ENCODE measurements at places on chromosomes 2 and 18.

DNA sequence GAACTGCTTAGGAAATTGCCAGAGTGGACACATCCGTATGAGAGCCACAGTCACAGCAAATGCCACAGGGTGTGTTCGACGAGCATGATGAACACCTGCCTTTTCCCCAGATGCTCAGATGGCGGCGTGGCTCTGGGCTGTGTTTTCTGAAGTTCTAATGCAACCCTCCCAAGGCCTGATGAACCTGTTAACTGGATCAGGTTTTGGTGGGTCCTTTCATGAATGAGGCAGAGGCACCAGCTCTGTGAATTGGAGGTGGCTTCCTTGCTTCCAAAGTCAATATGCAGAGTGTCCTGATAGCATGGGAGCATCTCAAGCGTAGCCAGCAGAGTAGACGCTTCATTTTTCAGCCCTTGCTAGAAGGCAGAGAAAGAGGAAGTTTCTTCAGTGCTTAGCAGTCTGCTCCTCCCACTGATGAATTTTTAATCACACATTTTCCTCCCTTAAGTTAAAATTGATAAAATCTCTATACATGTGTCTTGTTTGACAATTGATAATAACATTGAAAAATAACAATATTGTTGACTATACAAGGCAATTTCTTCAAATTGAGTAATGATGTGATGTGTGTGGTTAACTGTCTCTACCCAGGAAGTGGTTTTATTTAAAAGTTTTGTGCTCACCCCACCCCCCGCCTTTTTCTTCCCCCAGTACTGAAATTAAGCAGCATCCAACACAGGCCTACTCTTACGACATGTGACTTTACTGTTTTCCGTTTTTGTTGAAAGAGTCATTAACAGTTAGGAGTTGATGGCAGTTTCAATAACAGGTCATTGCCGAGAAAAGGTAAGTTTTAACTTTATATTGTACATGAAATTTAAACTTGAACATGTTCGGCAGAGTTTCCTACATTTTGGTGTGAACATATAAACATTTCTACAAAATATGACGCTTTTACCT lies at the start of gene ARHGAP15:
Gene ARHGAP15, plus strand, starts transcription at position 739 of the 900 bp plus-strand sequence.
- no peak for DNase-seq

DNA sequence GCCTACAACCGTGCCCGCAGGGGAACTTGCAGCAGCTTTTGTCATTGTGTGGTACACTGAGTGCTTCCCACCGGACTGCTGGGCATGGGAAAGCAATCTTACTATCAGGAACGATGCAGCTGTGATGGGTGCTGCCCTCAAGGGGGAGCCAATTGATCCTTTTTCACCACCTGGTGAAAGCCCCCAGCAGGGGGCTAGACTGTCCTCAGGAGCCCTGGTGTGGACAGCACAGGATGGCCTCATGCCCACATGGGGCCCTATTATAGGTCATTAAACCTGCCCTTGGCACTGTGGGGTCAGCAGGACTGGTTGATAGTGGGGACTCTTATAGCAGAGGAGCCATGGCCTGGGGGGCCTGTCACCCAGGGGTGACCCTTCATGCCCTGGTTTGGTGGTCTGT lies 172.2 kb downstream of the GLI2 start:
- DNase-seq, result no peak

- DNase-seq, result peak; percentile 31
These were observed 451.4 kb downstream of the TNS1 start for GRCh38 chr2:217551252-217551899.

GRCh38 chr2:68423966-68424650 lies 43.0 kb downstream of the FBXO48 start:
- no peak for DNase-seq

- DNase-seq, result no peak
These were observed 25.3 kb downstream of the BABAM2 start for GRCh38 chr2:27915874-27916273.

GRCh38 chr18:41687138-41687537 lies 267.9 kb upstream of the PIK3C3 start:
- DNase-seq, result no peak

DNA sequence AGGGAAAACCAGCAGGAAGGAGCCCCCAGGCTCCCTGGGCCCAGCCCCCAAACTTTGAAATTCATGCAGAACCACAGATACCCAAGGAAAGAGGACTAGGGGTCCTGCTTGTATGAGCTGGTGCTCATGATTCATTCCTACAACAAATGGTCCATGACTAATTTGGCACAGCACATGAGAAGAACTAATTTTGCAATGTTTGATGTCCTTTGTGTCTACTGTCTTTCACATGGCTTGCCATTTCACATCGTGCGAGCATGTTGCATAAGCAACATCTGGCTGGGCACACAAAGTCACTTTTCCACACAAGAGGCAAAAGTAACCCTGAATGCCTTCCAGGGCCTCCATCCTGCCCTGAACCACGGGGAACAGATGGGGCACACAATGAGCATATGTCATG lies 149.6 kb upstream of the APCDD1 start:
- no peak for DNase-seq

- no peak for DNase-seq
These were observed 164.2 kb downstream of the C1D start for GRCh38 chr2:67898595-67898994.

DNA sequence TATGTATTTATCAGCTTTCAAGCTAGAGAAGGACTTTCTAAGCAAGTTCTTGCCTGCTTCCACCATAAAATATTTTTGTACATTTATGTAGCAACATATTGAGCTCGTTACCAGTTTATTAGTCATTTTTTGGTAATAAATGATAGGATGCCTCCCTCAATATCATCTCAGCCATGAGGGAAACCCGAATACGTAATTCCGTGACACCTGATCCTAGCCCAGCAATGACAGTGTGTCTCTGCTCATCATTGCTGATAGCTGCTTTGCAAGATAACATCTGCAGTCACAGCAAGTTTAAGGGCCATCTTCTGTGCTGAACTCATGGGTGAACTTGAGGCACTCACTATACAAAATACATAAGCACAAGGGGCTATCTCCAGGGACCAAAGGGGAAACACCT lies 62.2 kb downstream of the COL6A3 start:
- no peak for DNase-seq

DNA sequence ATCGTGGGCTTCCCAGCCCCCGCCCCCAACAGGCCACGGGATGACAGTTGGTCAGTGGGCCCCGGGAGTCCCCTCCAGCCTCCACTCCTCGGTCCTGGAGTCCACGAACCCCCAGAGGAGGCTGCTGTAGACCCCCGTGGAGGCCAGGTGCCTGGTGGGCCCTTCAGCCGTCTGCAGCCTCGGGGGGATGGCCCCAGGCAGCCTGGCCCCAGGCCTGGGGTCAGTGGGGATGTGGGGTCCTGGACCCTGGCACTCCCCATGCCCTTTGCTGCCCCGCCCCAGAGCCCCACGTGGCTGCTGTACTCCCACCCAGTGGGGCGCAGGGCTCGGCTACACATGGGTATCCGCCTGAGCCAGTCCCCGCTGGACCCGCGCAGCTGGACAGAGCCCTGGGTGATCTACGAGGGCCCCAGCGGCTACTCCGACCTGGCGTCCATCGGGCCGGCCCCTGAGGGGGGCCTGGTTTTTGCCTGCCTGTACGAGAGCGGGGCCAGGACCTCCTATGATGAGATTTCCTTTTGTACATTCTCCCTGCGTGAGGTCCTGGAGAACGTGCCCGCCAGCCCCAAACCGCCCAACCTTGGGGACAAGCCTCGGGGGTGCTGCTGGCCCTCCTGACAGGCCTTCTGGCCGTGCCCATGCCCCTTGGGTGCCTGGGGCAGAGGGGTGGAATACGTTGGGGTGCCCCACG lies 7.6 kb downstream of the NEU4 start:
- DNase-seq, result no peak

- no peak for DNase-seq
These were observed 215.8 kb downstream of the ALPK2 start for GRCh38 chr18:58412844-58413666.

DNA sequence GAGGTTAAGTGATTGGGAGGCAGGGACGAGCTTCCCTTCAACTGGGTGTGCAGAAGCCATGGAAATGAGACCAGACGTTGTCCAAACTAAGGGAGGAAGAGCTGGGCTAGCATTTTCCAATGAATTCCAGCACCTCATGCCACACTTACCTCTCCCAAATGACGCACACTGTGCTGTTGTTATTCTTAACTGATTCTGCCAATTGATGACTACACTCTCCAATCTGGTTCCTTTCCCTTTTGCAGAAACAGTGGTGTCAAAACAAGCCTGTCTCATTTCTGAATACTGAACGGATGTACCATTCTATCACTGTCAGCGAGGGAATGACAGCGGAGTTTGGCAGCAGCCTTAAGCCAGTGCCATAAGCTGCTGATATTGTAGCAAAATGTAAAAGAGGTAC lies 380.5 kb upstream of the HNRNPA3 start:
- DNase-seq, result no peak

GRCh38 chr2:222751821-222752719 lies 80.6 kb downstream of the MOGAT1 start:
- no peak for DNase-seq

DNA sequence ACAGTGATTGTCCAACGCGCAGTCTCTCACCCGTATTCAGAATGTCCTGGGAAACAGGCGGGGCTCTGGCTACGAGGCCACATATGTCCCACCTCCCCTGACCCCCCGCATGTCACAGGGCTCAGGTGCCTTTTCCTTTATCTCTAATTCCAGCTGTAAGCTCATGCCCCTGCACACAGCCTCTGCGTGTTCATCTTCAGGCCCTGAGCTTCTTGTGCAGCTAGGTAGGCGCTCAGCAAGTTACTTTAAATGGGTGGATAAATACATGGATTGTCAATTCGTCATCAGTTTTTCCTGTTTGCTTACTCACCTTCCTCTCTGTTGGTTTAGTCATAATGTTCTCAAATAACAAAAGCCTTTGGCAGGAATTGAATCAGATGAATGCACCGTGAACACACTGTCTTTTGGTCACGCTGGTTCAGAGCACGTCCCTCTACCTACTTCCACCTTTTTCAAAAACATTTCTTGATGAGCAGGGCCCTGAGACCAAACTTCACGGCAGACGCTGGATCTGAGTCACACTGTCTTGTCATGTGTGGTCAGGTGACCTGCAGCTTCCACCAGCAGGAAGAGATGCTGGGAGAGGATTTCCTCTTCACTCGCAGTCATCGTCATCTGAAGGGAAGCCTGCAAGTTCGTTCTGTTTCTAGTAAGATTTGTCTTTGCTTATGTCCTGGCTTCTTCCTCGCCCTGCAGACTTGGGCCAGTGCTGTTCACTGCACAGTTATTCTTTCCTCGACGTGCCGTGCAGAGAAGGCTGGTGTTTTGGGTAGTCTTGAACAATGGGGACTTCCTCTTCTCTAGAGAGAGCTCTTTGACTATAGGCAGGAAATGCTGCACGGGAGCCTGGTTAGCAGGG lies 138.1 kb downstream of the PTGR3 start:
- DNase-seq, result peak; percentile 72

- DNase-seq, result no peak
These were observed 3.0 kb upstream of the SKOR2 start for GRCh38 chr18:47254341-47254939.

- DNase-seq, result peak; percentile 95
These were observed 50.2 kb upstream of the DTNA start for GRCh38 chr18:34659579-34660517.

DNA sequence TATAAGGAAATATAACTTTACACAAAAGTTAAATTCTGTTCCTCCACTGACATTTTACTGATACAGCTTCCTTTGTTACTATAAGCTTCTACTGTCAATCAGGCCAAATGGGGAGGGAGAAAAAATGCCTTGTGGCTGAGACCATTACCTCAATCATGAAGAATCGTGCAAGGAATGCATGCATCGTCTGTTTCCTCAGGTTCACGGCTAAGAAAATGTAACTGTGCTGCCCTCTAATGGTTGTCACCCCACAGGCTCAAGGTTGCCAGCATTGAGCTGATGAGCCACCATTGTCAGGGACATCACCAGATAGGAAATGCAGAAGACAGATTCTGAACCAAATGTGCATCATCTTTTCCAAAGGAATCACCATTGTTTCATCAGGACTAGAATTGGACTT lies 426.9 kb downstream of the CDH2 start:
- DNase-seq, result peak; percentile 81

GRCh38 chr2:11923935-11924334 lies 177.5 kb downstream of the LPIN1 start:
- no peak for DNase-seq

GRCh38 chr2:168517816-168518215 lies 61.7 kb downstream of the CERS6 start:
- DNase-seq, result no peak

- no peak for DNase-seq
These were observed 2.6 kb downstream of the MAB21L4 start for GRCh38 chr2:240893363-240893844.

GRCh38 chr18:32158108-32158624 lies 31.7 kb upstream of the MEP1B start:
- DNase-seq, result peak; percentile 74

- DNase-seq, result no peak
These were observed 2.0 kb downstream of the WDR35 start for GRCh38 chr2:19987936-19988335.

GRCh38 chr2:219128396-219128795 lies 32.2 kb downstream of the NHEJ1 start:
- DNase-seq, result no peak

GRCh38 chr2:39266916-39267434 lies 23.2 kb upstream of the CDKL4 start:
- DNase-seq, result no peak

DNA sequence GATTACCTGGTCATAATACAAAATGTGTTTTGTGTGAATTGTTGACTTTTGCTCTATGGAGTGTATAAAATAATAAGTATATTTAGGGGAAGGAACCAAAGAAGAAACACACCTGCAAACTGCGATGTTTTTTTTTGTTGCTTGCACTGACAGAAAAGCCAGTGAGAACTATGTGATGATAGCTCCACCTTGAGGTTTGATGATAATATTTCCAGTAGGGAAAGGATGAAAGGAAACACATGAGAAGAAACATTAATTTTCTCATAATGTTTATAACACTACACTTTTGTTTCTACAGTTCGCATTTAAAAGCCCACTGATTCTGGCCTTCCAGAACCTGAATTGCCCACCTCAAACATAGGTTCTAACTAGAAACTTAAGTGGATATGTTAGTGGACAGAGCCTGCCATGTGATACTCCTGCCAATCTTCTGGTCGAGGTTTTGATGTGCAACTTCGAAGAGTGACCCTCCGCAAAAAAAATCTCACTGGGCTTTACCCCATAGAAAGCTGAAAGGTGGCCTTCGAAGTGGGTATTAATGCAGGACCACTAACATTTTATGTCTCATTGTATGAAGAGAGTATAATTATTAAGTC lies 476.4 kb upstream of the SPHKAP start:
- no peak for DNase-seq

DNA sequence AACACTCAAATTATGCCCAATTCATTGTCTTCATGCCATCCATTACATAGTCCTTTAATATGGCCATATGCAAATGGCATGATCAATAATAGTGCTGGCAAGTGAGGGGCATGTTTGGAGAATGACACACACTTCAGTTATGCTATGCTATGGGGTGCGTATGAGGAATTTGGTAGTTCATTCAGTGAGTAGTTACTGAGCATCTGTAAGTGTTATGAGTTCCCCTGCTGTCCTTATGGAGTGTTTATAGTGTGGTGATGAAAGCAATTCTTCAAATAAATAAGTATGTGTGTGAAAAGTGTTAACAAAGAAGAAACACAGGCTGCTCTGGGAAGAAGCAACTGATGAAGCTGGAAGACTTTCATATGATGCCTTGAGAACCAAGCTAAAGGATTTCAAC lies 383.7 kb upstream of the SLC14A2 start:
- no peak for DNase-seq

GRCh38 chr2:75537658-75538057 lies 23.1 kb downstream of the EVA1A start:
- no peak for DNase-seq

Measured in non-pigmented ciliary epithelial cell (primary cell).